ENCODE measurements at places on chromosomes 11 and 22.

DNA sequence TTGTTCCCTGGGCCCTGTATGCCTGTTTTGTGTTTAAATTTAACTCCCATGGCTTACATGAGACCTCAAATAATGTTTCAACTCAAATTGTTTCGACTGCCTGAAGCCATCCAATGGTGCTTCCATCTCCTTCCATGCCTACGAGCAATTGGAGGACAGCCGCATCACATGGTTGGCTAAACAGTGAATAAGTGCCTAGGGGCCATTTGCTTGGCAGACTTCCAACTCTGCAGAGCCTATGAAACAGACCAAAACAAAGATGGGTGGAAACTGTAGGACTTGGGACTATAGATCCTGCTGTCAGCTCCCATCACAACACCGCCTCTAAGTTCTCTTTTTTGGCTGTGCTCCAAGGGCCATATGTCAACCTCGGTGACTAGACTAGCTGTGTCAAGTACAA is 84.1 kb downstream of the PARVA start:
- DNase-seq, result no peak

DNA sequence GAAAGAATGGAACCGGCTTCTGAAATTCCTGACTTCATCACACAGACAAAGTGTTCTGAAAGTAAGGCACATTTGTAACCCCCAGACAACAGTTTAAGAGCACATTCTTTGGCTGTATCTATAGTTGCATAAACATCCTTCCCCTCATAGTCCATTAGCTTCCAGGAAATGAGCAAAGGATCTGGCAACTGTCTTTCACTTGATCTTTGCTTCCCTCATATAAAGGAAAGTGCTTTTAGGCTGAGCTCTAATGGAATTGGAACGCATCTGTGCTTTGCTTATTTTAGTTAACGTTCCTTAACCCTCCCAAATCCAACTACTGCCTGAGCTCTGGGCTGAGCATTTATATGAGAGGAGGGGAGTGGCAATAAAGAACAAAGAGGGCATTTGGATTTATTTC is 76.9 kb upstream of the API5 start:
- no peak for DNase-seq

- DNase-seq, result no peak
Observed at GRCh38 chr11:47161890-47162289, 14.8 kb downstream of the ARFGAP2 start.

DNA sequence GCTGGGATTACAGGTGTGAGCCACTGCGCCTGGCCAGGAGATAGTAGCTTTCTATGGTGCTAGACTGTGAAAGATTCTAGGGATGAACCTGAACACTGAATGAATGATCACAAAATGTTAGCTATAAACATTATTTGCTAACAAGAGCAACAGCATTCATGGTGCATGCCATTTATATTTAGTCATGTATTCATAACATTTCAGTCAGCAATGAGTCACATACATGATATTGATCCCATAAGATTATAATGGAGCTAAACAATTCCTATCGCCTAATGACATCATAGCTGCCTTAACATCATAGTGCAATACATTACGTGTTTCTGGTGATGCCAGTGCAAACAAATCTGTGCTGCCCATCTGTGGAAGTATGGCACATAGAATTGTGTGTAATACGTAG is 164.1 kb downstream of the ARHGAP42 start:
- DNase-seq, result peak; percentile 94

DNA sequence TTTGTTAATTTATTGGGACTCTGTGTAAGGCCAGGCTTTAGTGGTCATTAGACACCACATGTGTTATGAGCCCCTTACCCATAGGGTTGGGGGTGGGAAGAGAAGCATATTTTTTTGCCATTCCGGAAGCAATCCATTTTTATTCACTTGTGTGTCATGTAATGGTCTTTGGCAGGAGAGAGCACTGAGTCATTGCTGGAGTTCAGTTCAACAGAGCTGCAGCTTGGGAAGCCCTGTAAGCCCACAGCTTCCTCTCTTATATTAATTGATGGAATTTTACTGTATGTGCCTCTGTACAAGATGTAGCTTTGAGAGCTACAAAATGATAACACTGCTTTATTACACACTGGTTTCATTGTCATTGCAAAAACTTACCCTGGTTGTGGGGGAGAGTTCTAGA is 177.3 kb upstream of the SORL1-AS1 start:
- DNase-seq, result peak; percentile 43

DNA sequence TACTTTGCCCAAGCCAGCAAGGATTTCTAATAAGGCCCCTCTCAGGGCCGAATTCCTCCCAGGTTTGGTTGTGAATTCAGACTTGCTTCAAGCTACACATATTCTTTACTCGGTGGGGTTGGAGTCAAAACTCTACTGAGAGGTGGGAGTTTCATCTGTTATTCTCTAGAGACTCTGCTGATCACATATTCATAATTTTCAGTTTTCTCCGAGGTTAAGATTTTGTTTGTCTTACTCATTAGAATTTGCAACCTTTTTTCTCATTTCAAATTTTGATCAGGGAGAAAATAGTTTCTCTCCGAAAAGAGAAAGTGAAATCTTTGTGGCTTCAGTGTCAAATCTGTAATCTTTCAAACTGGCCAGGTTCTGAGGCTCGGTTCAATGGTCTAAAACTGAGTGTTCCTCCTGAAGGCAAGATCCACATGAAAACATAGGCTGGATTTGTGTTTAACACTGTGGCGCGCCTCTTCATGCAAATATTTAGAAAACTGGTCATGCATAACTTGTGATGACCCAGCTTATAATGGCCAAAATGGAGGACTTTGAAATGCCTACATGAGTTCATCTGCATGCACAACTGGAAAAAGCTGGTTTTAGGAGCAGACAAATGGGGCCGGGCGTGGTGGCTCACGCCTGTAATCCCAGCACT is 21.5 kb upstream of the GSTP1 start:
- DNase-seq, result no peak

- DNase-seq, result no peak
Observed at GRCh38 chr11:46264030-46264429, 13.4 kb upstream of the CREB3L1 start.

DNA sequence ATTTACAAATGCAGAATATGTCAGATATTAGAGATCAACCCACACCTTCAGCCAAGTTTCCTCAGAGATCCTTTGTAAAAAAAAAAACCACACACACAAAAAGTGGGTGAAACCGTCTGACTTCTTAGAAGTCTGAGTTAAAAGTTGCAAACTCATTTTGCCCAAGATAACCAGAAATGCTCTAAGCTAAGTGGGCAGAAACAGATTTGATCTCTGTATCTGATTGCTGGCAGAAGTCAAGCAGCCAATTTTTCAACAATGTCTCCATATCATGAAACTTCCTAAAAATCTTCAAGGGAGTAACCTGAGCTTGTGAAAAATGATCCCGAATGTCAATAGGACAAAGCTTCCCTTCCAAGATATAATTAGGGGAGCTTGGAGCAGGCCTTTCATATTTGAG is 28.6 kb upstream of the ATXN10 start:
- DNase-seq, result no peak

- DNase-seq, result no peak
Observed at GRCh38 chr22:36377022-36377631, 10.6 kb downstream of the MYH9 start.

- DNase-seq, result peak; percentile 42
Observed at GRCh38 chr11:99069856-99070444, 49.2 kb downstream of the CNTN5 start.

DNA sequence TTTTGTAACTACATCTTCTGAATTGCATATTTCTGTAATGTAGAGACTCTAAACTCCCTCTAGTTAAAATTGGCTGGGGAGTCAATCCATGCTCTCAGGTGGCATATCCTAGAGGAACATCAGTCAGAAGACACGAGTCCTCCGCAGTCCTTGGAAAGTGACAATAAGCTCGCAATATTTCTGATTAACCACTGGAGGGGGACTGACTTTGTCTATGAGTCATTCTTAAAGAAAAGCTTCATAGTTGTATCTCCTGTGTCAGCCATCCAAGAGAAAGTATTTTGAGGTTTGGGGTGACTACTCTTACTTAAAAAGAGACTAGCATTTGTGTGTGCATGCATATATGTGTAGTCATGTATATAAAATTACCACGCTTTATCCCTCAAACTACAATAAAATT is 60.2 kb downstream of the SLN start:
- DNase-seq, result no peak

GRCh38 chr11:61173456-61173855 is 12.2 kb upstream of the VPS37C start:
- no peak for DNase-seq

- no peak for DNase-seq
Observed at GRCh38 chr11:18794956-18795355, 3.4 kb upstream of the PTPN5 start.

GRCh38 chr22:36340621-36341020 is 47.1 kb downstream of the MYH9 start:
- DNase-seq, result no peak

DNA sequence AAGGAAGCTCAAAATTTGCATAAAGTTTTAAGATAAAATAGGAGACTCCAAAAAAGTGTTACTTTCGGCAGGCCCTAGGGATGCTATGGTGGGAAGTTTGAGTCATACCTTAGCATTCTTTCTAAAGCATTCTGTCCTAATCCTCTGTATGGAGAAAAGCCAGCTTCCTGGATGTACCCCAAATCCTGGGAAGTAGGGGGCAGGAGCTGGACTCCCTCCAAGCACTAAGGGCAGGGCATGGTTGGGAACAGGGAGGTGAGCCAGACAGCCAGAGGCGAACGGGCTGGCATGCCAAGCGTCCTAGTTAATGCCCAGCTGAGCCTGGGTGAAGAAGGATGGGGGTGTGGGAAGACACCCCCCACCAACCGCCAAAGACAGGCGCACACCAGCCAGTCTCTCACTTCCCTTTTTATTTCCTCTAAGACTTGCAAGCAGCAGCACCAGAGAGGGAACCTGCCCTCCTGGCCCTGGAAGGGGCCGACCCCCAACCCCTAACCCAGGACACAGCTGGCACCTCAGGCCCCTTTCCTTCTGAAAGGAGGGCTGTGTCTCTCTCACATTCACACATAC is 23.9 kb downstream of the RTN4RL2 start:
- no peak for DNase-seq

Measured in HS-5 (cell line).